ENCODE measurements at places on chromosomes 7 and 10.

DNA sequence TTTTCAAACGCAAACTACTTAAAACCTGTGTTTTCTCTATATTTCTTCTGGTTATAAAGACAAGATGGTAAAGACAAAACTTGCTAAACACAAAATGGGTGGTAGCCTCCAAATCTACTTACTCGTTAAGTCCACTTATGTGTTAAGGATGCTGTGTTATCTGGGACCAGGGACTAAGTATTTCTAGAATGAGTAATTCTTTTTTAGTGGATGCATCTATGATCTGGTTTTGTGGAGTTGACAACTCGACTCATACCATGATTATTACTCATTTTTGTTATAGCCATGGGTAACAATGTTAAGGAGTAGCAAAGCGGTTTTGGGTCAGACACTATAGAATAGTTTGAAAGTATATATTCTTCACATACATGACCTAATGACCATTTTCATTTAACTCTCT lies 239.5 kb upstream of the FOXP2 start:
- DNase-seq = no peak

GRCh38 chr7:42639930-42640329 lies 271.9 kb downstream of the C7orf25 start:
- DNase-seq = no peak

- no peak for DNase-seq
These were observed 26.9 kb upstream of the SDK1 start for GRCh38 chr7:3274131-3274530.

- DNase-seq = no peak
These were observed 15.9 kb upstream of the TMEM72 start for GRCh38 chr10:44895280-44895679.

GRCh38 chr10:70966646-70967553 lies 78.5 kb upstream of the PCBD1 start:
- no peak for DNase-seq
